Activated naive CD8-positive, alpha-beta T cell treated with anti-CD3 and anti-CD28 coated beads, Interleukin-2, amount 50 U/mL, for 16 hours (primary cell): ENCODE measurements at places on chromosomes 6 and 20.

GRCh38 chr6:140897804-140898573 lies 1234.7 kb upstream of the GJE1 start:
- DNase-seq: no peak

DNA sequence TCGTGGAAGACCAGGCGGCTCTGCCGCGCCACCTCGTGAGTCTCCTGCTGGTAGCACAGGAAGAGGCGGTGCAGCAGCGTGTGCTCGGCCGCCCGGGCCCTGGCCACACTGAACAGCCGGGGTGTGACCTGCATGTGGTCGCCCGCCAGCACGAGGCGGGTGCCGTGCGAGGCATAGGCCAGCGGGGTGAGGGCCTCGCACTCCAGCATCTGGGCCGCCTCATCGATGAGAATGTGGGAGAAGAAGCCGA lies 7.0 kb downstream of the HELZ2 start:
- DNase-seq: no peak

- no peak for DNase-seq
Observed at GRCh38 chr20:31663838-31664695, 26.4 kb downstream of the COX4I2 start.

DNA sequence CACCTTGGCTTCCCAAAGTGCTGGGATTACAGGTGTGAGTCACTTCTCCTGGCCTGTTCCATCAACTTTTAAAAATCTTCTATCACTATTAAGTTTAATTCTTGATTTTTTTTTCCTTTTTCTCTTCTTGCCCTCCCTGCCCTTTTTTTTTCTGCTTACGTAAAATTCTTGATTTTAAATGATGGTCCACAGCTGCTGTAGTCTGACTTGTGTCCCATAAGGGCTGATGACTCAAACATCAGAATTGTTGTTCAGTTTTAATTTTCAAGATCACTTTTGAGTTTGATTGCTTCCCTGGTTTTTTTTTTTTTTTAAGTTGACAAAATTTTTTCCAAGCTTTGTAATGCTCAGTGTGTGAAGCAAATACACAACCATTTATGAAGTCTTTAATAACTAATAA lies 61.9 kb downstream of the CBFA2T2 start:
- DNase-seq: no peak

GRCh38 chr6:107330168-107330567 lies 129.2 kb downstream of the PDSS2 start:
- no peak for DNase-seq

GRCh38 chr6:108779536-108780275 lies 68.5 kb upstream of the ARMC2 start:
- no peak for DNase-seq
